ENCODE measurements at places on chromosomes 6 and 20.

DNA sequence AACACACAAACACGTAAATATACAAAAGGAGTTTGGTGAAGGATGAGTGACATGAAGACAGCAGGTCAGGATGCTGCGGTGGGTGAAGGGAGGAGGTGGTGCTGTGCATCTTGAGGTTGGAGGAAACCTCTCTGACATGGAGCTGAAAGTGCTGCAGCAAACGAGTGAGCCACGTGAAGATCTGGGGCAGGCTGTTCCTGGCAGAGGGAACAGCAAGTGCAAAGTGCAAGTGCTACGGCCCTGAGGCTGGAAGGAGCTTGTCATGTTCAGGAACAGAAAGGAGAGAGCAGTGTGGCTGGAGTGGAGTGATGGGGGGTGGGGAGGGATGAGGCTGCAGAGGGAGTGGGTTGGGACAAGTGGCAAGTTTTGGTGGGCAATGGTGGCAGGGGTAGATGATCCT lies 24.8 kb upstream of the ANGPT4 start:
- DNase-seq, result no peak

- no peak for DNase-seq
Measured at GRCh38 chr20:61733216-61733615, 332.5 kb downstream of the TAF4 start.

- peak; percentile 58 for DNase-seq
Measured at GRCh38 chr6:113411011-113411410, 446.1 kb upstream of the MARCKS start.

- no peak for DNase-seq
Measured at GRCh38 chr20:33009214-33010132, 2.0 kb downstream of the BPIFB2 start.

GRCh38 chr6:132750455-132751248 lies 7.1 kb downstream of the VNN2 start:
- DNase-seq, result no peak

DNA sequence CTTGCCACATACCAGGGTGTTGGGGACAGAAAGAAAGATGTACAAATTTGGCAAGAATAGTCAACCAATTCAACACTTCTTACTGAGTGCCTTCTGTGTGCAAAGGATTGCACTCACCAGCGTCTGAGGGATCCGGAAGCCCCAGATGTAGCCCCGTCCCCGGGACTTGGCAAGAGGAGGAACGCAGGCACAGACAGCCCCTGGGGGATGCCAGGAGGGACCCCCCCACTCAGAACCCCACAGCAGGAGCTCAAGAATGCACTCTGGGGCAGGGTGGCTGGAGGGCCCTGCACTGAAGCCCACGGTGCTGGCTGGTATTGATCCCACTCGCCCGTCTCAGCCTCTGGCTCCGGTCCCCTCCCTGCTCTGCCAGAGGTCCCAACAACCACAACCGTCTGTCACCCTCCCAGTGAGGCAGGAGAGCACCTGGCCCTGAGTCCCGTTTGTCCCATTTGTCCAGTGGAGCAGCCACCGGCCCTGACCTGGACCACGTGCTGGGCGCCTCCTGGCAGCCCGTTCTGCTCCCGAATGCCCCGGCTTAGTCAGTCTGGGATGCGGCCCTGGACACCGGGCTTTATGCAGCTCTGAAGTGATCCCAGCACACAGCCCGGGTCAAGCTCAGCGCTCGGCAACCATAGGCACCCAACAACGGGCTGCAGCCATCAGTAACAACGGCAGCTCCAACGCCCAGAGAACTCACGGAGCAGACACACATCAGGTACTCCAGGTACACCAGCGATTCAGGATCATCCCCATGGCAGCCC lies 128.7 kb downstream of the DLL1 start:
- DNase-seq, result no peak

DNA sequence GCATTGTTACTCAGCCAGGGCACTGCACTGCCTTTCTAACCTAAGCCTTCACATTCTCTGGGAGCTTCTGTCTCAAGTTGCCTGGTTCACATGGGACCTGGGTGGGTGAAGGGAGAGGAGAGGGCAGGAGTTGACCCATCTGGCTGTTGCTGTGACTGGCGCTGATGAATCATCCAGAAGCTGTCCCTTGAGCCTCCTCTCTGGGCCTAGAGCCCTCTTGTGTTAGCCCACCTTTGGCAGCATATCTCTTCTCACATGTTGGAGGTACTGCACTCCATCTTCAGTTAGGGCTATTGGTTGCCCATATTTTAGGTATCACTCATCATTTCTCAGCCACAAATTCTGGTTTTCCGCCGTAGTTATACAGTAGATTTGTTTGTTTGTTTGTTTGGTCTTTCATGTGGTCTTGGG lies 19.8 kb downstream of the XRN2 start:
- DNase-seq, result no peak

DNA sequence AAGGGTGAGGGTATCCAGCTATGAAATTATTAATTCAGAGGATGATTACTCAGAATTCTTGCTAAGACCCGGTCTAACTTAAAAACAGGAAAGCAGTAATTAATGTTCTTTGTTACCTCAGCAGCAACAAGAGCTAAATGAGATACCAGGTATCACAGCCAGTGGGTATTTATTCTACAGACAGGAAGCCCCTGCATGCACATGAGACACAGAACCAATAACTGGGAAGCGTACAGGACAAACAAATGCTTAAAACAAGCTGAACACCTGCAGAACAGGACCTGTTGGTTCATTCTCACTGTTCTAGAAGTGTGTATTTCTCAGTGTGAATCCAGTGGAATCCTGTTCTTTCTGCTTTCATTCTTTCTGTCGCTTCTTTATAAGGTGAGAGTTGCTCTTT lies 30.9 kb downstream of the SCML4 start:
- no peak for DNase-seq

GRCh38 chr6:163207431-163208383 lies 206.8 kb upstream of the QKI start:
- no peak for DNase-seq

Measured in fibroblast of skin of scalp (primary cell).